ENCODE measurements at places on chromosomes 4 and X.

- no peak for DNase-seq
Measured at GRCh38 chr4:183714626-183715025, 55.5 kb downstream of the TRAPPC11 start.

DNA sequence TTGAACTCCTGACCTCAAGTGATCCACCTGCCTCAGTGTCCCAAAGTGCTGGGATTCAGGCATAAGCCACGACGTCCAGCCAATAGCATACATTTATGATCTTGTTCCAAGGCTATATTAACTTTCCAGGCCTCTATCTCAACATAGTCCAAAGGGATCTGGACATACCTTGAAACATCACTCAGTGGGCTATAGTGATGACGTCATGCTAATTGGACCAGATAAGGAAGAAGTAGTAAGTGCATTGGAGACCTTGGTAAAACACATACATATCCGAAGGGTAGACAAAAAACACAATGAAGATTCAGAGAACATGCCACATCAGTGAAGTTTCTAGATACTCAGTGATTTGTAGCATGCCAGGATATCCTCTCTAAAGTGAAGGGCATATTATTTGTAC is 37.4 kb upstream of the USP26 start:
- no peak for DNase-seq

- DNase-seq = no peak
Measured at GRCh38 chrX:134782796-134783195, 124.5 kb upstream of the PLAC1 start.

GRCh38 chr4:89586318-89586717 is 250.6 kb downstream of the SNCA start:
- DNase-seq = no peak

DNA sequence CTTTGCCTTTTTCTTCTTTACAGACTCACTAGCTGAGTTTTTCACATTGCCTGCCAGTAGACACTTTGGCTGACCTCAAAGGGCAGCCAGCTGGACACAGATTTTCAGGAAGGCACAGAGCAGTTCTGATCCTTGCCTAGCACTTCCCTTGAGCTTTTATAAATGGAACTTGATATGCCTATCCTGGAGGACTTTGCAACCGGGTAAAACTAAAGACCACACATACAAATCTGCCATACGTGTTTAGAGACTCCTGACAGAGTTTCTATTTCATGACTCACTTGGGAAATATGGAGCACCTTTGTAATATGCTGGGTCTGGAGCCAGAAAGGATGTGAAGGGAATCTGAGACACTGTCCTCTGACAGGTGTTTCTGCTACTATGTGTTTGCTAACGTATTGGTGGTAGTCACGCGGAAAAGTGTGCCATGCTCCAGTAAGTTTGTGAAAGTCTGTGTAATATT is 56.7 kb upstream of the RASSF6 start:
- DNase-seq = no peak

GRCh38 chrX:78092296-78092695 is 11.8 kb upstream of the PGK1 start:
- no peak for DNase-seq

DNA sequence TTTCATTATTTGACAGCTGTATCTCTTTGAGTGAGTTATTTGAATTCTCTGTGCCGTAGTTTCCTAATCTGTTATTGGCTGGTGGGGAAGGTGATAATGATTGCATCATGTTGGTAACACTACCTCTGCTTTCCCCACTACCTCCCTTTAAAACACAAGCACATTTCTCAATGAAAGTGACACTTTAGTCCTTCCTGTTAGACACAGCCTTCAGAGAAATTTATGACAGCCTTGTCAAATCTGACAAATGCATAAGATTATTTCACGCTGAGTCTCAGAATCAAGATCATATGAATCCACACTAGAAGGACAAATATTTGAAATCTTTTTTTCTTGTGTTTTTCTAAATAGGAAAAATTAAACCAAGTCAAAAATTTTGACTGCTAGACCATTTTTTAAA is 896.1 kb downstream of the CENPC start:
- DNase-seq = no peak

DNA sequence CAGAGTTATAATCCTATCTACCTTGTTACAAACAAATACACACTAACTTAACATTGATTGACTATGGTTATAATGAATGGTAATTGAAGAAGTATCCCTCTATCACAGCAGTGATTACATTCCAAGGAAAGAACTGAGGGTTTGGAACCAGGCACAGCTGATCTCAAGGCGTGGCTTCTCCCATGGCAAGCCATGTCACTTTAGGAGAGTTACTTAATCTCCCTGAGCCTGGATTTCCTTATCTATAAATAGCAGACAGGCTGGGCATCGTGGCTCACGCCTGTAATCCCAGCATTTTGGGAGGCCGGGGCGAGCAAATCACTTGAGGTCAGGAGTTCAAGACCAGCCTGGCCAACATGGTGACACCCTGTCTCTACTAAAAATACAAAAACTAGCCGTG is 25.6 kb downstream of the SORBS2 start:
- DNase-seq = no peak

DNA sequence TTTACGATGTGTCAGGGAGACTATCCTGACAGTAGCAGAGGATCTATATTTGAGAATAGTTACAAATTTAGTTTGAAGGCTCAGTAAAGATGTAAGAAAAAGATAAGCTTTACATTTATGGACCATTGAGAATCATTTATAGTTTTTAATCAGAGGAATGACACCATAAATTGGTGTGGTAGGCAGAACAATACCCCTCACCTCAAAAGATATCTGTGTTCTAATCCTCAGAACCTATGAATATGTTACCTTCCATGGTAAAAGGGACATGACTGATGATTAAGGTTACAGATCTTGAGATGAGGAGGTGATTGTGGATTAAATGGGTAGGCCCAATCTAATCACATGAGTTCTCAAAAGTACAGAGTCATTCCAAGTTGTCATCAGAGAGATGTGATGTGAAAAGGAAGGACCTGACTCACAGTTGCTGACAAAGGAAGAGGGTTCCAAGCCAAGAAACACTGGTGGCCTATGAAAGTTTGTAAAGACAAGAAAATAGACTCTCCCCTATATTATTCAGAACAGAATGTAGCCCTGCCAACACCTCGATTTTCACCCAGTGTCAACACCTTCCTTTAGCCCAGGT is 27.0 kb downstream of the EREG start:
- DNase-seq = no peak

DNA sequence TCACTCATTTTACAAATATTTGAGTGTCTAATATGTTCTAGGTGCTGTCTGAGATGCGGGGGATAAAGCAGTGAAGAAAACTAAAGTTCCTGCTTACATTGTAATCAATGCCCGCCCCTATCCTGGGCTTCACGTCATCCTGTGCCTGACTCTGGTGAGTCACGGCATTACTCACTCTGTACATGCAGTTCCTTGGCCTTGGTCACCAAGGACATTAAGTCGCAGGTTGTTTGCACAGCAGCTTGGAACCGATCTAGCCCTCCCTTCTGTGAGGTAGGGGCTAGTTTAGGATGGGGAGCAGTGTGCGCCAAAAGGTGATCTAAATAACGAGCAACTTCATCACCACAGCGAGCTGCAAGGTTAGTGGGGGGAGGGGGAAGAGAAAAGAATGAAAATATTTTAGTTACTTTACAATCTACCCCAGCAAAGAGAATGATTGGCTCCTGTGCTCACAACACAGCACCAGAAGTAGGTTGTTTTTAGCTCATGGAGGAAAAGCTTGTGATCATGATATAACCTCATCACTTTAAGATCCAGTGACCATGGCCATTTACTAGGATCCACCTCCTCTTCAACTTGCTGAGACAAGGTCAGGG is 48.0 kb upstream of the HDAC8 start:
- DNase-seq = no peak

DNA sequence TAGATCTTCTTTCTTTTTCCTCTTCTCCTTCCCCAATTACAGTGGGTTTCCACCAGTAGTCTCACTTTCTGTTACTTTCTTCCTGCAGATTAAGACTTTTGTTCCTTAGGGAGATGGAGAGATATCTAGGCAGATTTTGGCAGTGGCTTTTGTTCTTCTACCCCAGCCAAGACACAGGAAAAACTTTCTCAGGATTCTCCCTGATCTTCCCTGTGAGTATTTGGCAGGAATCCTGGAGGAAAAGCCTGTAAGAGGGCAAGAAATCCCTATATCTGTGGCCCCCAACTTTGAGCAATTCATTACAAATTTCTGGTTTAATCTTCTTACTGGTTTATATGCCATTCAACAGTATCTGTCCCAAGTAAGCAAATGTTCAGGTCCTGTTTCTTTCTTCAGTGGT is 21.9 kb downstream of the SLC9A7 start:
- DNase-seq = no peak

DNA sequence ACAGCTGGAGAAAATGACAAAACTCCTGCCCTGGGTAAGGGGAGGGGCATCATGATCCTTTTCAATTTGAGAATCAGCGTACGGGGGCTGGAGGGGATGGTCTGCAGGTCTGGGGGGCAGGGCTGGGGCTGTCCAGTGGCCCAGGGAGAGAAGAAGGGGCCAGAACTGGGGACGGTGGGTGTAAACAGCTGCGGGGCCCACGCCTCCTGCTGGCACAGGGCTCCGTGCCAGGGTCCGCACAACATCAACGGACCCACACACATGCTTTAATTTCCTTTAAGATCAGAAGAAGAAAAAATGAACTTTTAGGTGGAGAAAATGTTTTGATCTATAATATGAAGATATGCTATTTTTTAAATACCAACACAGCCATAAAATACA is 52.1 kb downstream of the PSAPL1 start:
- DNase-seq = no peak

DNA sequence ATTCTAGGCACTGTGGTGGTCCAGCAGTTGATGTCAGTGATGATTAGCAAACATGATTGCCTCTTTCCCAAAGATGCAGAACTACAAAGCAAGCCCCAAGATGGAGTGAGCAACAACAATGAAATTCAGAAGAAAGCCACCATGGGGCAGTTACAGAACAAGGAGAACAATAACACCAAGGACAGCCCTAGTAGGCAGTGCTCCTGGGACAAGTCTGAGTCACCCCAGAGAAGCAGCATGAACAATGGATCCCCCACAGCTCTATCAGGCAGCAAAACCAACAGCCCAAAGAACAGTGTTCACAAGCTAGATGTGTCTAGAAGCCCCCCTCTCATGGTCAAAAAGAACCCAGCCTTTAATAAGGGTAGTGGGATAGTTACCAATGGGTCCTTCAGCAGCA is 365.3 kb downstream of the MAPK10 start:
- DNase-seq = no peak

GRCh38 chr4:84237008-84237407 is 262.1 kb downstream of the NKX6-1 start:
- DNase-seq = no peak

DNA sequence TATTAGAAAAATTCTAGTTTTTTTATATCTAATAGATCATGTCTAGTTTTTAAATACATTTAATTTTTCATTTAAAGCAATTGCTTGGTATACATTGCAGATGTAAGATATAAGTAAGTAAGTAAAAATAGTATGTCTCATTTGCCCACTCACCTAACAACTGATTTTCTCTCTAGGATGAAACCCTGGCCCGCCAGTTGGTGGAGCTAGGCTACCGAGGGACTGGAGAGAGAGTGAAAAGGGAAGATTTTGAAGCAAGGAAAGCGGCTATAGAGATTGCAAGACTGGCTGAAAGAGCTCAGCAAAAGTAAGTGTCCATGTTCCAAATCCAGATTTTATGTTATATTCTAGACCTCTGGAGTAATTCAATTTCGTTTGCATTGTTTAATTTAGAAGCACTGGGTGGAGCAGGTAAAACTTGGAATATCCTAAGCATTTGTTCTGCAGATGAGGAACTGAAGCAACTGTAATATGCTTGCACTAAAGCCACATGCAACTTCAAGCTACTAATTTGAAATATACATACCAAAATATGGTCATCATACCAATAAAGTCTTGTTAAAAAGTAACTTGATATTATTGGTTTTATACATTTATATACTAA is 27.1 kb downstream of the CFAP299 start:
- DNase-seq = peak; percentile 31

DNA sequence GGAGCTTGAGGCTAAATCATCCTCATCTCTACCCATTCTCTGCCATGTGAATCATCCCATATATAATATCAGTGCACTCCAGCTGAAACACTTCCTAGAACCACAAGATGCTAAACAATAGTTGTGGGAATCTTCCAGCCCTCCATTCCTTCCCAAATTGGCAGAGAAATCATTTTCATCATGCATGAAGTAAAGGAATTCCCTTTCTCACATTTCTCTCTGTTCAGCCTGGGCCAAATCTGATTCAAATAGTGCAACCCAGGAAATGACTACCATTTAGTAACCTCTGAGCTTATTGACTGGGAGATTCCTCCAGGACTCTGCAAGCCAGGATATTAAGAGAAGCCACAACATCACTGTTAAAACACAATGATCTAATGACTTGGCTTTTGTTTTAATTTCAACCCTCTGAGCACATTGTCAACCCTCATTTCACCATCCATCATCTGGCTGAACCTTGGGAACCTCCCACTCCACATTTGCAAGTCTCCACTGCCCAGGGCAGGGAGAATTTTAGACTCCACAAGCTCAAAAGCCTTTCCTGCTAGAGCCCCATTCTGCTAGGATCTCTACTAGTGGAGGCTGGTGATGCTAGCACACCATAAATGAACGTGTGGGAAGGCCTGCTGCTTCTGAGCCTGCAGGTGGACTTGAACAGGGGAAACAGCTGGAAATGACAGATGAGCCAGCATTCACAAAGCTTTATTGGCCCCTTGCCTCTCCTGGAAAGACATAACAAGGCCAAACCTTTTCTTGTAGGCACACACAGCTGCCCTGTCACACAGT is 133.9 kb downstream of the TET2 start:
- DNase-seq = no peak

DNA sequence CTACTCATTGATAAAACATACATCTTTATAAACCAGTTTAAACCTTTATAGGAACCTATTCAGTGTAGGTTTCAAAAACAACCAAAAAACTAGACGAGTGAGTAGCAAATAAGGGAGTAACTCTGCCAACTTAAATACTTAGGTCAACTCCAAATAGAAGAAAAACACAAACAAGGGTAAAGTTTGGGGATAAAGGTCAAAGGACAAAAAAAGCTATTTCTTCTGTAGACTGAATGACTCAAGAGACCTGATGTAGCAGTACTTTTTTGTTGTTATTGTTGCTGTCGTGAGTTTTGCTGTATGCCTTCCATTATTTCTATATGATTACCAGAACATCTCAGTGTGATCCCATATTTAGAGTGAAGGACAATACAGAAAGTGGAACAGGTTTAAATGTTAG is 199.3 kb downstream of the SPOCK3 start:
- DNase-seq = no peak

- no peak for DNase-seq
Measured at GRCh38 chr4:124863040-124863545, 150.6 kb upstream of the ANKRD50 start.

- no peak for DNase-seq
Measured at GRCh38 chrX:119762718-119763117, 4.3 kb downstream of the SOWAHD start.

DNA sequence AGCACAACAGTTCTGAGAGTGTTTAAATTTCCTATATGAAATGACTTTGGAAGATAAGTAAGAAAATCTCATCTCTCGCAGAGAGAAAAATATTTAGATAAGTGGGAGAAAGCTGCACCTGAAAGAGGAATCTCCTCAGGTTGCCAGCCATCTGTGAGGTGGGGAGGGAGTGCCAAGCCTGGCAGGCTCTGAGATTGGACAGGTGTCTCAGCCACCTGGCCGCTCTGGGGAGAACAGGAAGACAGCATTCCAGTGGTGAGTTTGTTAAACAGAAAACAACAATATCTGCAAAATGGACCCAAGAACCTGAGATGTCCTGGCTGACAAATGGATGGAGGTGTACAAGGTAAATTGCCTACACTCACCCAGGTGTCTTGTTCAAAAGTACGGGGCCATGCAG is 31.3 kb downstream of the EMCN start:
- no peak for DNase-seq
